NB4 (cell line): ENCODE measurements at places on chromosomes 6 and 20.
A peak's percentile ranks its signal among the peaks of the same experiment; 100 is the strongest.

DNA sequence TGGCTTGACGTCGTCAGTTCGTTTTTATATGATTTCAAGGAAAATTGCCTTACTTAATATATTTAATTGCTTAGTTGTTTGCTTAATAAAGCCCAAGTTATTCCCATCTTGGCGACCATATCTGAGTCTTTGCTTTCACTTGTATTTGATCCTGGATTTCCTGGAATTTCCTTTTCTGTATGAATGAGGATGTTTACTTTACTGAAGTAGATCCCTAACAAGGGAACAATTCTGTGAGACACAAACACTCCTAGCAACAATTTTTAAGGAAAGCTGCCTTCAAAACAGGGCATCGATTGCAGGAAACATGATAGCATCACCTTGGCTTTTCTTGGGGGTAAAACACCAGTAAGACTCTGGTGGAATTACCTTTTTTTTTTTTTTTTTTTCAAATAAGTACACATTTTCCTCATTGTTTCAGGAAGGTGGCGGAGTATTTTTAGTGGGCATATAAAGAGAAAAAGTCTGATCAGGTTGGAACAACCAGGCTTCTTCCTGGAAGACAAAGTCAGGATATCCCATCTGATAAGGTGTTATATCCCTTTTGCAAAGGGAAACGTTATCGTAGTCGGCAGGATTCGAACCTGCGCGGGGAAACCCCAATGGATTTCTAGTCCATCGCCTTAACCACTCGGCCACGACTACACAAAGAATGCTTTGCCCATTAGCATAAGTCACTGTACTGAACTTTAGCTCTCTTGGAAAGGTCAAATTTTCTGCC, 68.5 kb upstream of the ZNF184 start:
- peak; percentile 37 for DNase-seq

DNA sequence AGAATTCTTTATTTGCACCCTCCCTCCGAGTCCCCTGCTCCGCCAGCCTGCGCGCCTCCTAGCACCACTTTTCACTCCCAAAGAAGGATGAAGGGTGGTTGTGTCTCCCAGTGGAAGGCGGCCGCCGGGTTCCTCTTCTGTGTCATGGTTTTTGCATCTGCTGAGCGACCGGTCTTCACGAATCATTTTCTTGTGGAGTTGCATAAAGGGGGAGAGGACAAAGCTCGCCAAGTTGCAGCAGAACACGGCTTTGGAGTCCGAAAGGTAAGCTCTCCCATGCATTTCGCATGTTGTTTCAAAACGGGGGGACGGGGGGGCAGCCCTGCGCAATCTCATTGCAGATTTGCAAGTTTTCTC, 357 bp downstream of the PCSK2 start:
- no peak for DNase-seq

GRCh38 chr6:106736502-106736901, 107.1 kb downstream of the QRSL1 start:
- no peak for DNase-seq

- DNase-seq: no peak
Observed at GRCh38 chr6:89368999-89369398, 16.5 kb upstream of the UBE2J1 start.

DNA sequence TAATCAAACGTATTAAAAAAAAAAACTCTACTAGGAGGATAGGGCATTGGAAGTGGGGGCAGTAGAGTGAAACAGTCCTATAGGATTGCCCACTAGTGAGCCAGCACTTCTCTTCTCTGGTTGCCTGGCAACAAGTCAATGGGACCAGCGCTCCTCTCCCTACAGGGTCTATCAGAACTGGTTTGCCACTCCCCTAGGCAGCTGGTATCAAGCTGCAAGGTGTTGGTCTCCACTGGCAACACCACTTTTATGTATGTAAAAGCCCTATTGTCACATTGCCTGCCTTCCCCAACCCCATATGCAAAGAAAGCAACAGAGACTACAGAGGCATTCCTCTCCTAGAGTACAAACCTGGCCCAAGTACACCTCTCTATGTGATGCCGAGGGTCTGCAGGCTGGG, 166.9 kb upstream of the MCHR2 start:
- no peak for DNase-seq

DNA sequence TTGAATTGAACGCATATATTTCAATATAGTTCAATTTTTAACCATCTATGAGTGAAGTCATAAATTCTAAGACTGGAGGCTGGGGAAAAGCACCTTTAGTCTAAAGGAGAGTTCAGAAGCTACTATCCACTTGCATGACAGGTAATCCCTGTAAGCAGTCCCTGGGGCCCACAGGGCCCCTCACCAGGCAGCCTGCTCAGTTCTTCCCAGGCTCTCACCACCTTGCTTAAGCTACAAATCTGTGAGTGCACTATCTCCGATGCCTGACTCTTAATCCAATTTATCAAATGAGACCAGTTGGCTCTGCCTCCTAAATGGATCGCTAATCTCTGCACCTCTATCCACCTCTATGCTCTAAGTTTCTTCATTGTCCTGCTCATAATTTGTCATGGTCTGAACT, 413.8 kb downstream of the PTPRT start:
- DNase-seq: no peak

DNA sequence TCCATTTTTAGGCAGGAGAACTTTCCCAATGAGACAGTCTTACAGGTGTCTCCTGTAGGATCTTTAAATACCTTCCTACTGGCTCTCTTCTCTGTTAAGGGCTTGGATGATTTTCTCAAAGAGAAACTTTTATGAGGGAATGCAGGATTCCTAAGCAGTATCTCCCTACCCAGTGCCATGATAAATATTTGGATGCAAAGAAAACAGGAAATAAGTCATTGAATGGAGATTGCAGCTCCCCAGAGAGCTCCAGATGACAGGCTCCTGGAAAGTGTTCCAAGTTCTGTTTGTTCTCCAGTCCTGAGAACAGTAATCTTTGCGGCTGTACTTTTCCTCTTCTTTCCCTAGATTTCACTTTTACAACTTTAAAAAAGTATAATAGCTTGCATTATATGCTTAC, 2.4 kb upstream of the SCGN start:
- DNase-seq: no peak
